Stimulated activated CD8-positive, alpha-beta memory T cell treated with anti-CD3 and anti-CD28 coated beads, Interleukin-7, amount 100 ng/mL, for 48 hours (primary cell): ENCODE measurements at places on chromosomes 12 and 14.

- DNase-seq, result no peak
These were observed 90.4 kb upstream of the CCDC91 start for GRCh38 chr12:28099871-28100270.

- no peak for DNase-seq
These were observed 9.9 kb downstream of the UBC start for GRCh38 chr12:124904306-124905098.

GRCh38 chr12:77648716-77649115, 182.0 kb upstream of the NAV3 start:
- DNase-seq, result no peak

DNA sequence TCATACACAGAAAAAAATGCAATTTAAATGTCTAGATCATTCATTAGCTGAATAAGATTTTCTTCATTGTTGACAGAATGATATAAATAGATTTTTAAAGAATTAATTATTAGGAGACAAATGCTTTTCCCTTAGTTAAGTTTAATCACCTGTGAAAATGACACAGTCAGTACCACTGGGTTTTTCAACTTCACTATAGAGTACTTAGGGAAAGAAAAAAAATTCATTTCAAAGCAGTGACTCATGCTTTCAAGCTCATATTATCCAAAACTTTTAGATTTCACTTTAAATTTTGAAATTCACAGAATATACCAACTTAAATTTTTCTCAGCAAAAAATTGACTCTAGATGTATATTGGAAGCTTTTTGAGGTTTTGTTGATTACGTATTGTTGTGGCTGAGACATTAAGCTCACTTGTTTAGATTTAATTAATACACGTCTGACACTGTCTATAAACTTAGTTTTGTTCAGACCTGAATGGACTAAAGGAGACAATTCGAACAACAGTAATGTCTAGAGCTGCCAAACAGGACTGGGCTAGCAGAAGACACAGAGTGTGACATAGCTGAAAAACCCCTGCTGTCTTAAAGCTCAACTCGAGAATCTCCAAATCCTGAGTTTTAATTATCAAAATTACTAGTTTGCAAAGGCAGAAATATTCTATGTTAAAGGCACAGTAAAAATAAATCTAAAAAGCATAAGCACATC, 1.6 kb downstream of the MGAT4C start:
- DNase-seq, result no peak

GRCh38 chr12:44235674-44236073, 399.8 kb downstream of the TMEM117 start:
- DNase-seq, result no peak

DNA sequence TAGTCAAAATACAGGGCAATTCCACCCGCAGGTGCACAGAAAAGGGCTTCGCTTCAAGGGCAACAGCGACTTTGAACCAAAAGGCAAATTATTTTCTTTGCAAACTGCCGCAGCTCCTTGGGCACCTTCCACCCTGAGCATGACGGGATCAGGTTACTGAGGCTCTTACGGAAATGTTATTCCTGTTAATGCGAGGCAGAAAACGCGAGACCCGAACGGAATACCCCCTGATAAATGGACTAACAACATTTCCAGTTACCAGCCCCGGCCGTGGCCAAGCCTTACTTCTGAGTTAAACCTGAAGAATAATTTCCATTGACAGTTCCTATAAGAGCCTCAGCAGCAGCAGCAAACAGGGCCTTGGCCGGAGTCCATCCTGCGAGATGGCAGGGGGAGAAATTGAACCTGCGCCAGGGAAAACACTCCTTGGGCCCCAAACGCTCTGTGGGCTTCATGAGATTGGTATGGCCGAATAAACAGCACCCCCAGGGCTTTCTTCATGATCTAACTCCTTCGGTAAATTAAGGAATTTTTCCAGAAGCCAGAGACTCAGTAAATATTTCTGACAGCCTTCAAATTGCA, 70.0 kb upstream of the DICER1 start:
- DNase-seq, result no peak

- DNase-seq, result no peak
These were observed 81.3 kb downstream of the WDR20 start for GRCh38 chr14:102221026-102221425.

DNA sequence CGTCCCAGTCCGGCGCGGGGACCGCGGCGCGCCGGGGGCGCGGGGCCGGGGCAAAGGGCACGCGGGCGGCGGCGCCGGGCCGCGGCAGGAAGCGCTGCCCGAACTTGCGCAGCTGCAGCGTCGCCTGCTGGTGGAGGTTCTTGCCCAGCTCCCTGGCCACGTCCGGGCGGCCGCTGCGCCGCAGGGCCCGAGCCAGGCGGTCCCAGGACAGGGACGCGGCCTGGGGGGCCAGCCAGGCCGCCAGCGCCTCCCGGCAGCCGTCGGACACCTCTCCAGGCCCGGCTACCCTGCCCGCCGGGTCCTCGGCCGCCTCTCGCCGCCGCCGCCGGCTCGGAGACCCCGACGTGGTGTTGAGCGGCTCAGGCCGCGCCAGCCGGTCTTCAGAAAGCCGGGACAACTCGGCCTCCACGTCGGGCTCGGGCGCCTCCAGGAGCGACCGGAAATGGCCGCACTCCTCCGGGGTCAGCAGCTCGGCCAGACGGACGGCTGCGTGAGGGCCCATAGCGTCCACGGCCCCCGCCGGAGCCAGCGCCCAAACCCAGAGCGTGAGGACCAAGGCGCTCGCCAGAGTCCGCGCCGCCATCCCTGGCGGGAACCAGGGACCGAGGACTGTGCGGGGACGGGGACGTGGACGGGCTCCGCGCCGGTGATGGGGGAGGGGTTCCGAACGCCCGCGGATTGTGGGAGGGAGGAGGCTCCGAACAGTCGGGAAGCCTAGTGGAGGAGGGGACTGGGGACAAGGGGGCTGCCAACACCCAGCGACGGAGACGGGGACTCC, 34.0 kb downstream of the FIGNL2 start:
- no peak for DNase-seq

DNA sequence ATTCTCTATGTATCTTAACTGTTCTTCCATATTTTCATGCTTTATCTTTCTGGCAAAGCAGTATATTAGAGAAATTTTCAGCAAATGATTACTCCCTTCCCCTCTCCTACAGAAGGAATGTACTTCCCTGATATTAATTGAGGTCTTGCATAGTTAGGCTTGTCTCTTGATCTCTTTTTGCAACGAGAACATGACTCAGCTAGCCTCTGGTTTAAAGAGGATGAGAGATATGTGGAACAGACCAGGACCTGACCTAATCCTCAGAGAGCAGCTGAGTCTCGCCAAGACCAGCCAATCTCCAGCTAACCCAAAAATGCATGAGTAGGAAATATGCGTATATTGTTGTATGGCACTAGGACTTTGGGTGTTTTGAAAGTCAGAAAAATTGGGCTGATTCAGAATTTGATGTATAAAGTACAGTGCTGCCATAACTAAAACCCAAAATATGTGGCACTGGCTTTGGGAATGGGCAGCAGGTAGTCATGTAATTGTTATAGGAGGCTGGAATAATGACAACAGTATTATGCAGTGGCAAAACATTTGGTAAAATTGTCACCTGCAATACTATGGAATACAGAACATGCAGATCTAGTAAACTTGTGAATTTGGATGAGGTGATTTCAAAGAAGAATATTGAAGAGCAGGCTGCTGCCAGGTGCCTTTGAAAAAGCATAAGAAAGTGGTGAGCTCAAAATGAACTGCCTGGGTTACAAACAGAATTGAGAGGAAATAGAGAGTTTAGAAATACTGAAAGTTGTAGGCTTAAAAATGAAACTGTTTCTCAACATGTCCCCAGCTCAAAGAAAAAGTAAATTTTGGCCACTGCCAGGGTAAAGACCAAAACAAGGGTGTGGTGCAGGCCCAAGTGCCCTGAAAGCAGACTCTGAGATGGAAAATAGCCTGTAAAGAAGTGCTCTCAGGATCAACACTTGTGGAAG, 9.3 kb upstream of the USP15 start:
- DNase-seq, result no peak

DNA sequence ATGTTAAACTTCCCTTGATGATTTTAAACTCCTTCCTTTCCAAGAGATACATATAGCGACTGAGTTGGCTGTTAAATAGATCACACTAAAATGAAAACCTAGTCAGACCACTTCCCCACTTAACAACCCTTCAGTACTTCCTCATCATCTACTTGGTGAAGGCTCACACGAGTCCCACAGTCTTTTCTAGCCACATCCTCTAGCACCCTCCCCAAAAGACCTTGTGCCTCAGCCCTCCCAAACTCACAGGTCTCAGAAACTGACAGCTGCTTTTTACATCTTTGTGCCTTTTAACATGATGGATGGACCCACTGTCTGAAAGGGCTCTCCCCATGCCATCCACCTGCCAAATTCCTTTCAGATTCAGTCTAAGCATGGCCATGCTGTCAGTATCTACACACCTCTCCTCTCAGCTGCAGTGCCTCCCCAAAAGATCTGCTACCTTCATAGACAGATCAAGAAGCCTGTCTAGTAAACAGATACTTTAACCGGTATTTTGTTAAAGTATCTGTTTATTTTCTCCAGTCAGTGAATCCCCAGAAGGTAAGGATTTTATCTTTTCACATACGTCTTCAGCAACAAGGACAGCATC, 65.1 kb upstream of the GPHB5 start:
- no peak for DNase-seq

- DNase-seq, result no peak
These were observed 80.3 kb upstream of the PWP1 start for GRCh38 chr12:107605293-107605692.

DNA sequence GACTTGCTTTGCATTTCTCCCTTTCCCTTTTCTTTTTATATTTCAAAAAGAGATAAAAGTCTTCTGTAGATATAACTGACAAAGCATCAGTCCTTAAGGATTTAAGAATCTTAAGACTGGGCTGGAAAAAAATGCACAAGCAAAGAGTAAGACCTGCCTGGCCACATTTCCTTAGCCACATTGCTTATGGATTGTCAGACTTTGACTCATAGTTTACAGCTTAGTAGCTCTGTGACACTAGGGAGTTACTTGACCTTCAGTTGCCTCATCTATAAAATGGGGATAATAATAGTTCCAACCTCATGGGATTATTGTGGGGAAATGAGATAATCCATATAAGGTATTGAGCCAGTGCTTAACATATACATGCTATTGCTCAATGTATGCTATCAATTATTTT, 66.4 kb upstream of the STK38L start:
- no peak for DNase-seq

DNA sequence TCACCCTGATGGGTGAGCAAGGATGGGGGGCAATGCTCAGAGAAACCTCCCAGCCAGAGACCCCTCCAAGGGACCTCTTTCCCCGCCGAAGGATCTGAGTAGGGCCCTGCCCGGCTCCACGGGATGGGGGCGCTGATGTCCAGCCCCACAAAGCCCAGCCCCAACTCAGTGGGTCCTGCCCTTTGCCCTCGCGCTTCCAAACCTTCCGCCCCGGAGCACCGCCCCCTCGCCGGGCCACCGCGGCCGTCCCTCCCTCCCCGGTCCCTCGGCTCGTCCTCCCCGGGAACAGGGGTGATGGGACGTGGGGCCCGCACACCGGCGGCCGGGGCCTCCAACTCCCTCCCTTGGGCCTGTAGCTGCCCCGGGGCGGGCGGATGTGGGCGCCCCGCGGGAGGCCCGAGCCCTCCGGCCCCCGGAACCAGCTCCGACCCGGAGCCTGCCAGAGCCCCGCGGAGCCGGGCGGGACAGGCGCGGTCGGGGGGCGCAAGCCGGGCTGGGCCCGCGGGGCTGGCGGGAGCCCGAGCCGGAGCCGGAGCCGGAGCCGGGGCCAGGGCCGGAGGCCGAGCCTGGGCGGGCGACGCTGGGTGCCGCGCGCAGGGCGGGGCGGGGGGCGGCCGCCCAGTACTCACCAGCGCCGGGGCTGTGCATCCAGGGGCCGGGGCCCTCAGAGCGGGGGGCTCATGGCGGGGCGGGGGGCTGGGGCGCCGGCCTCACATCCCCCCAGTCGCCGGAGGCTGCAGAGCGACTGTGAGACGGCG, 386 bp downstream of the HDAC7 start:
- no peak for DNase-seq

DNA sequence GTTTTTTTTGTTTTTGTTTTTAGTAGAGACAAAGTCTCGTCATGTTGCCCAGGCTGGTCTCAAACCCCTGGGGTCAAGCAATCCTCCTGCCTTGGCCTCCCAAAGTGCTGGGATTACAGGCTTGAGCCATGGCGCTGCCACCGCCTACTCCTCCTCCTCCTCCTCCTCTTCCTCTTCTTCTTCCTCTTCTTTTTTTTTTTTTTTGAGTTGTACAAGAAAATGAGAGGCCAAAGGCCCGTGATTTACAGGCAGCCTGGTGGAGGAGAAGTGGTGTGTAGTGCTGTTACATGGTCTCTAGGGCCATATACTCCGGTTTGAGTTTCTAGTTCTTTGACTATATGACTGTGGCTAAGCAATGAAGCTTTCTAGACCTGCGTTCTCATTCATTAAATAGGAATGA, 29.6 kb upstream of the SPPL3 start:
- no peak for DNase-seq

DNA sequence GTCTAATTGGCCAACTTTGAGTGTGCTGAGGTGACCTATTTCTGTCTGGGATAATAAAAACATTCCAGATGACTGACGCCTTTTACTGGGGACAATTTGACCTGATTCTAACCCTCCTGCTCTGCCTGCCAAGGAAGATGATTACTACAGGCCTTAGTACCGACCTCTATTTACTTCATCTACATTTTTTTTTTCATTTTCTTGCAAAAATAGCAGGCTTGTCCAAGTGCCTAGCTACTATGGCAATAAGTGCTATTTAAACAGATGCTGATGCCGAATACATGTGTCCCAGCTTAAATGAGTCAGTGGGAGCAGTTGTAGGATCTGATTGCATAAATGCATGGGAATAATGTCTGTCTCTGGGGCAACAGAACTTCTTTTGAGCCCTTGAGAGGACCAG, 254.3 kb downstream of the RGS6 start:
- DNase-seq, result no peak

DNA sequence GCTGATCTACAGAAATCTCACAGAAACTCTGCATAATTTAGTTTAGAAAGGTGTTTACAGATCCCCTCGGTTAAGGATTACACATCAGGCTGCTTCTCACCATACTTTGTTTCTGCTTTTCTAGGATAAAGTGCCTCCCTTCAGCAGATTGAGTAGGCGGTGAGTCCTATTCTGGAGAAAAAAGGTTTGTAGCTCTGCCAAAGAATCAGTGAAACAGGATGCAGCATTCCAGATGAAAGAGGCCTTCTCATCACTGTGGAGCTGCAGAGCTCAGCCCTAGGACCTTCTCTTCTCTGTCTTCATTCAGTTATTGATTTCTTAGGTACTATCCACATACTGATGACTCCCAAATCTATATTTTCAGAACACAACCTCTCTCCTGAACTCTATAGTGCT, 155.5 kb upstream of the KRR1 start:
- DNase-seq, result no peak

DNA sequence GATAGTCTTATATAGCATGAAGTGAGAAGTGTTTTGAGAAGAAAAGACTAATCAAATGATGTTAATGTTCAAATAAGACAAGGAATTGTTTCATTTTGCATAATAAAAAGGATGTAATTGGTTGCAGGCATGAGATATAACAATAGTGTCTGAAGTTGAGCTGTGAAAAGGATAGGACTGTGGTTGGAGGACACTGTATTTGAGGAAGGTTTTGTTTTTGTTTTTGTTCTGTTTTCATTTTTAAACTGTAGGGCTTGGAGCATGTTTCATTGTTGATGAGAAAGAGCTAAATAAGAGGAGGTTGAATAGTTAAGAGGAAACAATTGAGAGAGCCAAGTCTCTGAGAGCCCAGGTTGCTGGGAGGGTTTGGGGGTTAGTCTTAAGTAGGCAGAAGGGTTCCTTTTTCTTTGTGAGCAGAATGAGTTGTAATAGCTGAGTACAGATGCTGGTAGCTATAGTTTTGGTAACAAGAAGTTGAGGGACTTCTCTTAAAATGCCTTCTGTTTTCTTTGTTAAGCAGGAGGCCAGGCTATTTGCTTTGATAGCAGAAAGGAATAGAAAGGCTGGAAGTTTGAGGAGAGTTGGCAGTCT, 58.4 kb downstream of the CCDC91 start:
- DNase-seq, result no peak

- DNase-seq, result no peak
These were observed 1.6 kb downstream of the DPF3 start for GRCh38 chr14:72892103-72892878.
